Natural killer cell treated with Interleukin-12 subunit alpha and Interleukin-12 subunit beta and Interleukin-15 and Interleukin-18, amount 100 ng/mL, for 72 hours (primary cell): ENCODE measurements at places on chromosomes 5 and 9. TPM values are rescaled to one million over a fixed set of nuclear protein-coding genes. Genes with fewer than 3 reads are reported as not detected.

ZNF462 gene
- not detected for total RNA-seq

MARCHF3 gene
- total RNA-seq: 46.2 TPM

OR2K2 gene
- total RNA-seq: not detected

ECM2 gene
- not detected for total RNA-seq

LOX gene
- total RNA-seq: not detected

IRGM gene
- 1.5 TPM for total RNA-seq

SLC6A3 gene
- total RNA-seq: not detected

GRCh38 chr9:113545068-113545467, 81.5 kb downstream of the RGS3 start:
- no peak for DNase-seq

GRCh38 chr9:78871086-78871451, 574.1 kb downstream of the PSAT1 start:
- no peak for DNase-seq

- DNase-seq: no peak
Measured at GRCh38 chr5:2514484-2514883, 237.0 kb downstream of the IRX2 start.

DNA sequence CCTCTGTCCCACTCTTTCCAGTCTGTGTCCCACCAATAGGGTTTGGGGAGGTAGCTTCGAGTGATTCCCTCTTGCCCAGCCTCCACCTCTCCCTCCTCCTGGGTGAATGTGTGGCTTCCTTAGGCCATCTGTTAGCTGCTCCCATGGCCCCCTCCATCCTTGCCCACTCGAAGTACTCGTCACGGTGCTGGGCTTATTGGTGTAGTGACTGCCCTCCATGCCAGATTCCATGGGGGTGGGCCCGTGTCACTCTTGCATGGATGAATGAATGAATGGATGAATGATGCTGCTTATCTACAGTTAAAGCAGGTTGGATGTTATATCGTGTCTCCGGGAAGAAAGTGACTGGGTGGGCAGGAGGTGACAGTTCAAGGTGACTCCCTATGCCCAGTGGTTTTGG, 19.1 kb downstream of the HMCN2 start:
- DNase-seq: no peak

- no peak for DNase-seq
Measured at GRCh38 chr5:58770136-58770535, 187.3 kb downstream of the RAB3C start.

GRCh38 chr5:87183896-87184295, 83.8 kb upstream of the RASA1 start:
- no peak for DNase-seq
